WERI-Rb-1 (cell line): ENCODE measurements at places on chromosomes 2 and 18.

DNA sequence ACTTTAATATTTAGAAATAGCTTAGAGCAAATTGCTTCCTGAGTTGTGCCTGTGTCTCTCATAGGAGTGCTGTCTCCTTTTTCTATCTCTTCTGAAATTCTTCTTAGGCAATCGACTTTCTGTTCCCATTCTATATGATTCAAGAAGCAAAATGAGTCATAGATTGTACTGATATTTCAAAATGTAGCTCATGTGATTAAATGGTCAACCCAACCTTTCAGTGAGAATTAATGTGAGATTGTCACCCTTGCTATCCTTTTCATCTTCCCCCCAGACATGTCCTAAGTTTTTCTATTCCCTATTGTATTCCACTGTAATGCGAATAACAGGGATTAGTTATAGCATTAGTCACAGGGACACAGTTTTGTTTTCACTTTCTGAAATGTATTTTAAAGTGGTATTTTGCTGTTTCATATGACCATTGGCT, 413.6 kb downstream of the THSD7B start:
- DNase-seq = no peak

- DNase-seq = peak; percentile 30
Observed at GRCh38 chr18:3451989-3452749, 2.2 kb downstream of the TGIF1 start.

DNA sequence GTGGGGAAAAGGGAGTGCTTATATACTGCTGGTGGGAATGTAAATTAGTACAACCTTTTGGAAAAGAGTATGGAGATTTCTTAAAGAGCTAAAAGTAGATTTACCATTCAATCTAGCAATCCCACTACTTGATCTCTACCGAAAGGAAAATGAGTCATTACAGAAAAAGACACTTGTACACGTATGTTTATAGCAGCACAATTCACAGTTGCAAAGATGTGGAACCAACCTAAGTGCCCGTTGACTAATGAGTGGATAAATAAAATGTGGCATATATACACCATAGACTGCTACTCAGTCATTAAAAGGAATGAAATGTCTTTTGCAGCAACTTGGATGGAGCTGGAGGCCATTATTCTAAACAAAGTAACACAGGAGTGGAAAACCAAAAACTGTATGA, 29.5 kb downstream of the FLACC1 start:
- DNase-seq = no peak

DNA sequence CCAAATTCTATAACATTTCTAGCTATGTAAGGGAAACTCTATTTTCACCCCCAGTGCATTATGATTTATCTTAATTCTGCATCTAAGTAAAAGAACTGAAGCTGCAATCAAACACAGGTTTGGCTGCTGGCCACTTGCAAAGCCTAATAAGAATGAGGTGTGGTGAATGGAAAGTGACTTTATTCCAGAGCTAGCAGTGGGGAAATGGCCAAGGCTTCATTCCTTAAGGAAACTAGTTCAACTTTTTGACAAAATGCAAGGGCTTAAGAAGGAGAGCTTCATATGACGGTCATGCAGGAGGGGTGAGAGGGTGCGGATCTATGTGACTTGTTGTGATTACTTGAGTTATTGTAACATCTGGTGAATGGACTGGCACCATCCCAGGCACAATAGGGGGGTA, 1802.0 kb downstream of the SUCLG1 start:
- no peak for DNase-seq

- DNase-seq = no peak
Observed at GRCh38 chr2:11578081-11578948, 44.5 kb downstream of the GREB1 start.

GRCh38 chr2:190182071-190182524, 119.6 kb upstream of the MSTN start:
- DNase-seq = no peak

DNA sequence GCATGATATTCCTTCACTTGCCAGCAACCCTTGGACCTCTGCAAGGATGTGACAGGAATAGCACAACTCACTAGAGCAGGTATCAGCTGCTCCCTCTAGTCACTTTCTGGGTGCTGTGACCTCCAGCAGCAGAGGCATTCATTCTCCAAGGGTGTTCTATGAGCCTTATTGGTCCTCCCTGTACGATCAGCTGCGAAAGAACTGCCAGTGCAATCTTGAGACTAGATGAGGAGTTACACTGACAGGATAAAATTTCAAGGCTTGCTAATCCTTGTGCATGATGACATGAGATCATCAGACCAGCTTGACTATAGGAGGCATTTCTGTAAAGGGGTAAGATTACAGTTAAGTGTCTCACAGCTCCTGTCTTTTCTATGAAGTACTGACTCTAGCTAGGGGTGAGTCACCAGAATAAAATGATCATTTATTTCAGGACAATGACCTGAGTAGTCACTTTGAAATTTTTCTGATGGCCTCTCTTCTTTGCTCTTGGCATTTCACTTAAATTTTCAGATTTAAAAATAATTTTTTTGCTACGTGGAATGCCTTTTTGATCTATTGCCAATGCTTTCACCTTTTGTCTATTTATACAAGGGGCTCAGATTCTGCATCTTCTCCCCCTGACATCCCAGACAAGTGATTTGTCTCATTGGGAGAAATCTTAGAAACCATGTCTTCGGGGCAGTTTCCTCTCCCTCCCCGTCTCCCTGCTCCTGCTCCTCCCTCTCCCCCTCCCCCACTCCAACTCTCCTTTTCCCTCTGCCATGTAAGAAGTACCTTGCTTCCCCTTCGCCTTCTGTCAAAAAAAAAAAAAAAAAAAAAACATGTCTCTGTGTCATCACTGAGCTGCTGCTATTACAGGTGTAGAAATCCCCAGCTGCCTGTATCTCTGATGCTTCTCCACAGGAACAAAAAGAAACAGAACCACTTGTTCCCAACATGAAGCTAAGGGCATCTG, 49.2 kb upstream of the FRZB start:
- no peak for DNase-seq

GRCh38 chr2:158955842-158956365, 12.5 kb upstream of the TANC1 start:
- DNase-seq = no peak

DNA sequence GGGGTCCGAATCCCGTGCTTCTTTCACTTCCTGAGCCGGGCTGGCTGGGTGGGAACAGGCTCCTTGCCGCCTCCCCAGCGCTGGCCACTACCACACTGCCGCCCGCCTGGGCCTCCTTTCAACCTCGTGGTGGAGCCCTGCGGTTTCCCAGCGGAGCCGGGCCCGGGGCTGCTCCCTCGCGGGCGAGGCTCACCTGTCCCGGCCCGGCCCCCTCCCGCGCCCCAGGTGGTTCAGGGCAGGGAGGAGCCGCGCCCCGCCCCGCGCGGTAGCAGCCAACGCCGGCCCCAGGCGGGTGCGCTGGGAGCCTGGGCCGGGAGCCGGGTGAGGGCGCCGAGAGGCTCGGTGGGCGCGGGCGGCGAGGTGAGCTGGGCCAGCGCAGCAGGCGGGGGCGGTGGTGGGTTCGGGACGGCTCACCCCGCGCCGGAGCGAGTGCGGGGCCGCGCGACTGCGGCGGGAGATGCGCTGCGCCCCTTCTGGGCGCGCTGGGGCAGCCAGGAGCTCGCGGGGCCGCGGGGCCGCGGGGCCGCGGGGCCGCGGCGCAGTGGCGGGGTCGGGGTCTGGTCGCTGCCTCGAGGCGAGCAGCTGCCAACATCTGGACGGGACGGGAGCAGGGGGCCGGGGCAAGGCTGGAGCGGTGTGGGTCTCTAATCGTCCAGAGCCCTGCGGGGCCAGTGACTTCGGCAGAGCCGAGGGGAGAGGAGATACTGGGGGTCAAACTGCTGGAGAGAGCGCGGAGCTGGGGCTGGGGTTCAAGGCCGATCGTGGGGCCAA, at the start of gene LYPD6B:
Gene LYPD6B (plus strand): TSS at position 258 of the 771 bp plus-strand sequence. CDS start 92,250 bp downstream, outside the sequence.
- peak; percentile 19 for DNase-seq

DNA sequence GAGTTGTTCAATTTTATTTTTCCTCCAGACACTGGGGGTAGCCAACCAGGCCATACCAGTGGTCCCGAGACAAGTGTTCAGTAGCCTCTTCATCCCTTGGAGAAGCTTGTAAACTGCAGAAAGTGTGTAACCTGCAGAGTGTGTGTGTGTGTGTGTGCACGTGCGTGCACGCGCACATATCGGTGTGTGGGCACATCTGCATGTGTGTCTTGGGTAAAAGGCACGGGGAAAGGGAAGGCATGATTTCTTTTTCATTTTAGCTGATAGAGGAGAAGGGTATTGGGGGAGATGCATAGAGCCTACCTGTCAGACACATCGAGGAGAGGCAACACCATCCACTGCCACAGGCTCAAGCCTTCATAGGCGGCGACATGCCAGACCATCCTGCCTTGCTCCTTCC, 181.4 kb downstream of the CLIP4 start:
- DNase-seq = no peak

- DNase-seq = no peak
Observed at GRCh38 chr18:48765053-48765452, 185.7 kb downstream of the SMAD7 start.

DNA sequence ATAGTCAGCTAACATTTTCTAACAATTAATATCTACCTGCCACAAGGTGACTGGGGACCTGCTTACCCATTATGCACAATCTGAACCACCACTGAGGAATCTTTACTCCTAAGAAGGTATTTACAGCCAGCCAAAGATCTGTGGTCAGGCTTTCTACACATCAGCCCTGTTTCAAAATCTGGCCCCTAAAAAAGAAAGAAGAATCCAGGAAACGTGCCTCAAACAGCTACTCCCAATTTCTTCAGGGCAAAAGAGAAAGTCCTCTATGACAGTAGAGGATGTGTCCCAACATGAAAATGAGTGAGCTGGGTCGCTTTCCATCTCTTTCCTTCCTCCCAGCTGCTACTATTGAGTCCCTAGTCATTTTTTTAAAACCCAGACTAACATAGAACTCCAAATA, 79.5 kb downstream of the EPB41L3 start:
- no peak for DNase-seq

DNA sequence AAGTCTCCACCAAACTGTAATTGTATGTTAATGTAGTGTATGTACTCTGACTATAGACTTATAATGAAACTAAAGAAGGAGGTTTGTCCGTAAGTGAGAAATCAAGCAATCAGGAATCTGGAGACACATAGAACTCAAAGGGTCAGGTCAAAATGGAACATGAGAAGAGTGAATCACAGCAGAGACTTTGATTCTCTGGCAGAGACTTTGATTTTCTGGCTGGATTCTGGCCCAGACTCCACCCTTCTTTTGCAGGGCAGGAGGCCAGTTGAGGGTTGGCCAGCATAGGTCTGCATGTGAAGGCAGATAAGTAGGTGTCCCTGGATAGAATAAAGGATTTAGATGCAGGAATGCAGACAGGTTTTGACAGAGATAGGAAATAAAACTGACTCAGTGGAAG, 11.0 kb upstream of the NCKAP5 start:
- DNase-seq = no peak

- no peak for DNase-seq
Observed at GRCh38 chr2:66814916-66815315, 380.0 kb downstream of the MEIS1 start.

DNA sequence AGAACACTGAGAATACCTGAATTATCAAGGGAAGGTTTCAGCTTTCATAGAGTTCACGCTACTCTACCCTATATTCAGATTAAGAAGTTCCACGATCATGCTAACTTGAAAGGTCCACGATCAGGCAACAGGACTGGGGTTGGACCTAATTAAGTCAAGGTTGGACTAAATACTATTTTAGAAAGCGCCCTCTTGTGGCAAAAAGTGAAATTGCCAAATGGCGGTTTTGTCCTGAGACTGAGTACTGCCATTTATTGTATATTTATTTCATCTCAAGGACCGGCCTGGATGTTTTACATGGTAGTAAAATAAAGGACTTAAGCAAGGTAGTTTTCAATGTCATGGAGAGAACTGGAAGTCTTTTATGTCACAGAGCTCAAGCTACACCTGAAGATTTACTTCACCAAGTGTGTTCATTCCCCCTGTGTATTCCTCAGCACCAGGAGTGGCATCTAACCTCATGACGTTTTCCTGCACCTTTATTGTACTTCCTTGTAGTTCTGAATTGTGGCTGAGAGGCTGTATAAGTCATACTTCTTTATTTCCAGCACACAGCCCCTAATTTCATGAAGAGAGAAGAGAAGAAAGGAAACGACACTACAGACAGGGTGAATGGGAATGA, 56.8 kb downstream of the SRD5A2 start:
- DNase-seq = peak; percentile 65

DNA sequence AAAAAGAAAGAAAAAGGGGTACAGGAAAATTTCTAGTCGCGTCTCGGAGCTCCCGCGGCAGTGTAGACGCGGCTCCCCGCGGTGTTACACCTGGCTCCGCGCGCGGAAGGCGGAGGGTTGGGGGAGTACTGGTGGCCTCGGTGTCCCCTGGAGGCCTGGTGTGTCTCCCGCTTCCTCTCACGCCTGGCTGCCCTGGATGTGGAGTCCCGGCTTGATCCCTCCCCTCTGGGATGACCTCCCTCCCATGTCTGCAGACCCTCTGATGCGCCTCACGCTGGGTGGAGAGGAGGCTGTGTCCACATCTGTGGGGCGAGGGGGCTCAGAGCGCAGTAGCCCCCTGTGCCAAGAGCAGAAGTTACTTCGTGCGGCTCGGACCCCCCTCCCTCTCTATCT, 1.2 kb downstream of the KIF5C start:
- peak; percentile 19 for DNase-seq

GRCh38 chr18:9364242-9364641, 29.7 kb downstream of the TWSG1 start:
- DNase-seq = no peak

GRCh38 chr2:55761526-55761925, 67.9 kb upstream of the PNPT1 start:
- DNase-seq = no peak

DNA sequence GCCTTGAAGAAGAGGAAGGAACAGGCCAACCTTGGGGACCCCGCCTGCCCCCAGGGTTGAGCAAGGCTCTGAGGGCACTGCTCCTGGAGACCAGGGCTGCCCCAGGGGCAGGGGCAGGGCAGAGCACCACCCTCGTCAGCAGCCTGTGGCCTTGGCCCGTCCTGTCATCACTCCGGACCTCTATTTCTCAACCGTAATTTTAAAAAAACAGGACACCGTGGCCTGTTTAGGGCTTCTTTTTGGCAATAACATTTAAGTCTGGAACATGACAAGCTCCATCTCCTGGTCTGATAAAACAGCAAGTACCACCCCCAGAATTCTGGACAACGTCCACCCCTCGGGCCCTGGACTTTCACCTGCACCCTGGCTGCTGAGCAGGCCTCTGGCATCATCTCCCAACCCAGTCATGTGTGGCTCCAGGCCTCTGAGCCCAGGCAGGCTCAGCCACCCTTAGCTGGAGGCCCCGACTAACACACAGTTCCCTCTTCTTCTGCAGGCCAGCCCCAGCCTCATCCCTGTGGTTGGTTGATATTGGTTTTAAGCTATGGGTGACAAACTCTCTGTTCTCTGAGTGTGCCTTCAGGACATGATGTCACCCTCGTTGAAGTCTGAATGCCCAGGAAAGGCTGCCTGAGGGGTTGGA, 22.6 kb upstream of the ID2 start:
- DNase-seq = no peak

DNA sequence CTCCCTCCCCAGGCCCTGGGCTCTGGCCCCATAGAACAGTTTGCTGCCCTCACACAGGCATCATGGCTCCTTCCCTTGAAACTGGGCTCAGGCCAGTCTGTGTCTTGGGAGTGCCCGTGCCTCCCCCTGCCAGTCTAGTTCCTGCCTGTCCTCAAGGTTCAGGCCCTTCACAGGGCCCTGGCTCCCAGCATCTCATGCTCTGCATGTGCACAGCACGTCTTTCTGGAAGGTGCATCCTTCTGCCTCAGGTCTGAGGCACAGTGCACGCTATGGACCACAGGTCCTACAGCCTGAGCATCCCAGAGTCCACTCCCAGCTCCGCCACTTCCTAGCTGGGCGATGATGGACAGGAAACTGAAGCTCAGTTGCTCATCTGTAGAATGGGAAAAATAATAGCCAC, 35.6 kb upstream of the FOSL2 start:
- DNase-seq = no peak
